ENCODE measurements at places on chromosomes 2 and 18.

DNA sequence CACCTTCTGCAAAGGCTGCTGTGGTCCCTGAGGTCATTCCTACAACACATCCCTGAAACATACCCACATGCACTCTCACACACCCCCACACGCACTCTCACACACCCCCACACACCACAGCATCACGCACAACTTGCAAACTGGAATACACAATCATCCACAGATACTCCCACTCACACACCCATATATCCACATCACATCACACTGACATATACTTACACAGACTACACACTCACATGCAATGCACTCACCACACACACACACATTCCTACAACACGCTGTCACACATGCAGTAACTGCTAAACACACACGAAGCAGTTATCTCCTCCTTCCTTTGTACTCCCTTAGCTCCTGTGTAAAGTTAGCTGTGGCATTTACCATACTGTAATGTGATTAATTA, 57.1 kb upstream of the PKDCC start:
- DNase-seq, result no peak

DNA sequence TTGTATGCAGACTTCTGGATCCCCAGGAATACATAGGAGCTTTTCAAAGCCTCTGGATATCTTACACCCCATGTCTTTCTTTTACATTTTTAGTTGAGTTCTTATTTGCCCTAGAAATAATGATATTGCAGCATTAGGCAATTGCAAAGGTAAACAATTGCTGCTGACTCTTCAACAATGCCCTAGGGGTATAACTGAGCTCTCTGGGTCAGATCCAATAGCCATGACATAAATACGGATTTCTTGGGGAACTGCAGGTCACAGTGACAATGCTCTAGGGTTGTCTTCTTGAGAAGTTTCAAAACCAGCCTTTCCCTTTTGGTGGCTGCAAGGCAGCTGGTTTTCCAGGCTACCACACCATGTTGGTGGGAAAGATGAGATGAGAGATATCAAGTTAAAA, 16.5 kb upstream of the OR6B3 start:
- DNase-seq, result no peak

DNA sequence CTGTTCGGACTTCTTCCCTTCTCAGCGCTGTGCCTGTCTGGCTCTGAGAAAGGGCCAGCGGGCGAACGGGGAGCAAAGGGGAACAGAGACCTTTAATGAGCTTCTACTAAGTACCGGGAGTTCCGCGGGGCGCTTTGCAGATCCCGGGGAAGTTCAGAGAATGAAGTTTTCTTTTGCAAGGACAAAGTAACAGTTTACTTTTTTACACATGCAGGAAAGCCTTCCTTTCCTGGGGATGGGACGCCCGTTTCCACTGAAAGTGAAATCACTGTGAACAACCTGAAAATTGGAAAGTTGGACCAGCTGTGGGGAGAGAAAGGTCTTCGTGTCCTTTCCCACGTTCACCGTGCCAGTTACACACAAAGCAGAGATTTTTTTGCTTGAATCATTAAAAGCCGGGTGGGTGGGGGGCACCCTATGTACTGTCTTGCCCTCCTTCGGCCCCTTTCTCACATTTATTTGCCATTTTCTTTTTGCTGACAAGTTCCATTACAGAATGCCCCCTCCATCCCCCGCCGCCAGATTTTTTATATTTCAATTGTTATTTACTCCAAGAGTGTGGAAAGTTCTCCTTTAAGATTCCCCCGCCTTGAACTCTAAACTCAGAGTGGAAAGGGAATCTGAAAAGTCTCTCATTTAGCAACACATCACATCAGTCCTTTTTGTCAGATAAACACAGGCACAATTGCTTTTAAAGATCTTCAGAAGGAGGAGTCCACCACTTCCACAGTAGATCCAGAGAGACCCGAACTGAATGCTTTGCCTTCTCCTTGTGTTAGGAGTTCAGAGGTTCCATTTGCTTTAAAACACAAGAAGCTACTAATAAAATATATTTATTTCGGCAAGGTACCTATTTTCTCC, 1.1 kb upstream of the FN1 start:
- no peak for DNase-seq

GRCh38 chr2:234203135-234203984, 152.9 kb downstream of the SPP2 start:
- DNase-seq, result no peak

- peak; percentile 28 for DNase-seq
Measured at GRCh38 chr18:79399275-79400081, 3.7 kb downstream of the NFATC1 start.

DNA sequence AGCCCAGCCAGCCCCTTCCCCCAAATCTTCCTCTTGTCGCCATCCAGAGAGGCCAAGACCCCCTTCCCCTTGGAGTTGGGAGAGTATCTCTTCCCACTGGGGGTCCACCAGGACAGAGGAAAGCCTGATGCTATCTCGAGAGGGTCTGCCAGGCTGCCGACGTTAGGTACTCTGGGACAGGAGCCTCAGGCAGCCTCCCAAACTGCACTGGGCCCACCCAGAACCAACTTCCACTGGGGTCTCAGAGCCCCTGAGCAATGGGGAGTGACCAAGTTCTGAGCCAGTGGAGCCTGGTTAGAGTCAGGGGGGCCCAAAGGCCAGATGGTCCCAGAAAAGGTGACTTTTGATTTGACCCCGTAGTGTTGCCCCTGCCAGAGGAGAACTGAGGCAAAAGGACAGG, 189.1 kb downstream of the INHBB start:
- DNase-seq, result no peak
